ENCODE measurements at places on chromosomes 16 and 17.

DNA sequence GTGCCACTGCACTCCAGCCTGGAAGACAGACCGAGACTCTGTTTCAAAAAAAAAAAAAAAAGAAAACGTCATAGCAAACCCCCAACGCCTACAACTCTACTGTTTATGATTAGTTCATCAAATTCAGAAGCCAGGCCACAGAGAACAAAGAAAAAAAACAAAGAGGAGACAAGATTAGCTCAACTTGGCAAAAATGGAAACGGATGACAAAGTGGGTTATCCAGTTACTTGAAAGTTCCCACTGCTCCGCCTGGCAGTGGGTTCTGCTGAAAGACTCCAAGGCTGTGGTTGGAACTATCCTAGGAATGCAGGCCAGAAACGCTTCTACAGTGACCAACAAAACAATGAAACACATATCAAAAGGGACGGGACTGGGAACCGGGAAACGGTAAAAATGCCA, 53.1 kb downstream of the MRM3 start:
- DNase-seq: no peak

DNA sequence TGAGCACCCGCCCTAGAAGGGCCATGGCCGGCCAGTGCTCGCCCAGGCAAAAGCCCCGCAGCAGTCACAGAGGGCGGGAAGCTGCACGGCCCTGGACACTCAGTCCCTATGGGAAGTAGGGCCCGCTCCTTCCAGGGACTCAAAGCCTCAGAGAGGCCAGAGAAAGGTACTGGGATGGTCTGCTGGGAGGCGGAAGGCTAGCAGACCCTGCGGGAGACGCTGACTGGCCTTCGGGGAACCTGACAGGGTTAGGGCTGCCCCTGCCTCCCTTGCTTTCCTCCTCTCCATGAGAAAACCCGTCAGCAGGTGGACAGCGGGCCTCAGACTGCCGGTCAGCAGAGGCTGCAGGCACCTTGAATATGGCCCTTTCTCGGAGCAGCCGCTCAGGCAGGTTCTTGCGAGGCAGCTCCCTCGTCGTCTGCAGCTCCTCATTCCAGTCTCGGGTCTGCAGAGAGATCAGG, 11.5 kb downstream of the CLUH start:
- DNase-seq: no peak

- DNase-seq: no peak
Measured at GRCh38 chr16:77943801-77944200, 78.5 kb upstream of the CLEC3A start.

- no peak for DNase-seq
Measured at GRCh38 chr16:85564277-85565051, 48.7 kb upstream of the GSE1 start.

GRCh38 chr17:58789160-58789559, 33.5 kb downstream of the PPM1E start:
- no peak for DNase-seq

DNA sequence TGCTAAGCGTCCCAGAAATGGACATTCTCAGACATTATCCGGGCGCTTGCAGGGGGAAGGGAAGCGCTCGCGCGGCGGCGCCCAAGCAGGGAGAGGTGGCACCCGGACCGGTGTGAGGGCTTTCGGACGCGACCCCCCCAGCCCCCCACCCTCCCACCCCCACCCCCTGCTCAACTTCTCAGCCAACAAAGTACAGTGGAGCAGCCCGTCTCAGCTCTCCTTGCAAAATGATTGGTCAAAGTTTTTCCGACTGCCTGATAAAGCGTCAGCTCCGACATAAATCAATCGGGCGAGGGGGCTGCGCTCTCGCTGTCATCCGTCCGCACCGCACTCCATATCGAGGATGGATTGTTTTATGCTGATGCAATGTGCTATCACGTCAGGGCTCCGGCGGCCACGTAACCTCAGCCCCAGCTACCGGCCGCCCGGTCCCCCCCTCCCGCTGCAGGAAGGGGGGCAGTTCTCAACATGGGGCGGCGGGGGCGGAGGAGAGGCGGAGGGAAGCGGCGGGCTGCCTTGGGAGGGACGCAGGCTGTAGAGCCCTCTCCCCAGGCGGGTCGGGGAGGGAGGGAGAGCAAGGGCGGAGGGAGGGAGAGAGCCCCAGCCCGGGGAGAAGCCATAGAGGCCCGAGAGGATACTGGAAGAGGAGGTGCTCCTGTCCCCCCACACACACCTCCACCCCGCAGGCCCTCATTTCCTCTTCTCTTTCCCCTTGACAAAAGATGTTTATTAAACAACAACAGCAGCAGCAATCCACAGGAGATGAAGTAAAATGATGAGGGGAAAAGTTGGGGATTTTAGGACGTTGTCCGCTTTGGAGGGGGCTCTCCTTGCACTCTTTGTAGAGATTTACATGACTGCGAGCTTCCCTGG, at the start of gene HOXB9:
TSS of gene HOXB9 (minus strand) at position 114 of the 873 bp plus-strand sequence. CDS start at position 25, 89 bp downstream.
- peak; percentile 39 for DNase-seq

DNA sequence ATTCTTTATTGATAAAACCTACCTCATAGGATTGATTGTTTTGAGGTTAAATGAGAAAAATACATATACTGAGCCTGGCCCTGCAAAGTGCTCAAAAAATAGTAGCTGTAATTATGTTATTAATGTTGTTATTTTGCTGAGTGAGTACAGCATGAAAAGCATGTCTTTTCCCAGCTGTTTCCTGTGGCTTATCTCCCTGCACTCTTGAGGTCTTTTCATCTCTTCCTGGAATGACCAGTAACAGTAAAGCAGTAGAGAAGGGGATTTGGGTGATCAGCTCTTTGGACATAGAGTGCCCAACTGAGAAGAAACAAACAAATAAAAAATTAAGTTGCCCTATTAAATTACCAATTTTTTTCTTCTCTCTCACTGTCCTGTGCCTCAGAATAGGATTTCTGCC, 53.7 kb downstream of the NFAT5 start:
- no peak for DNase-seq

DNA sequence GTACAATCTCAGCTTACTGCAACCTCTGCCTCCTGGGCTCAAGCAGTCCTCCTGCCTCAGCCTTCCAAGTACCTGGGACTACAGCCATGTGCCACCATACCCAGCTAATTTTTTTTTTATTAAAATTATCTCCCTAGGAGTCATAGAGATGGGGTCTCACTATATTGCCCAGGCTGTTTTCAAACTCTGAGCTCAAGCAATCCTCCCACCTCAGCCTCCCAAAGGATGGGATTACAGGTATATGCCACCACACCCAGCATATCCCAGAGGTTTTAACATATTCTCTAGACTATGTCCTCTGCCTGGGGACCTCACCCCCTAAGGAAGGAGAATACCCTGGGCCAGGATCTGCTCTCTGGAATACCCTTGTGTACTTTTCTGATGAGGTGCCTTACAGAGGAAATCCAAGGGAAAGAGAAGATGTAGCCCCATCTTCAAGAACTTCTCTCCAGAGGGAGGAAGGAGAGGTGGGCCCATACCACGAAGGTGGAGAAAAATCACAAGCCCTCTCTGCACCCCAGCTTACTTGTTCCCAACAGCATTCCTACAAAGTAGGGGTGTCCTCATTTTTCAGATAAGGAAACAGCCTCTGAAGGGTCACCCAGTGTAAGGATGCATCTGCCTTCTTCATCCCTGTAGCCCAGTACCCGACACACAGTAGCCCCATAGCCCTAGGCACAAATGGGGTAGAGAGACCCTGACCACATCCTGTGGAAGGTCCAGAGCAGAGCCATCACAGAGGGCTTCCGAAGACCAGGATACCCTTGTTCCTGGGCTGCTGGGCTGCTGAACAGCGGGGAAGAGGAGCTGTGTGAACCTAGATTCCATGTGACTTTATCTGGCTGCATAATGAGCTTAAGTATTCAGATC, 151.6 kb downstream of the SOCS1 start:
- DNase-seq: no peak

DNA sequence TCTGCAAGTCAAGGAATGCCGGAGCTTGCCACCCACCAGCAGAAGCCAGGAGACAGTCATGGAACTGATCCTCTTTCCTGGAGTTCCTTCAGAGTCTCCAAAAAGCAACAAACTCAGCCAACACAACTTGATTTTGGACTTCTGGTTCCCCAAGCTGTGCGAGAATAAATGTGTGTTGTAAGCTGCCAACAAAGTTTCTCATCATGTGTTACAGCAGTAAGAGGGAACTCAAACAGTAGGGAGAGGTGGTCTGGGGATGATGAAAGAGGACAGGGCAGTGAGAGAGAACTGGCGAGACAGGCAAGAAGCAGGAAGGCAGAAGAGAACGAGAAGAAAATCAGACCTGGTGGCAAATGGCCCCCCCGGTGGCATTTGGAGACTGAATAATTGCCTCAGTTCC, 204.9 kb downstream of the MAF start:
- no peak for DNase-seq

DNA sequence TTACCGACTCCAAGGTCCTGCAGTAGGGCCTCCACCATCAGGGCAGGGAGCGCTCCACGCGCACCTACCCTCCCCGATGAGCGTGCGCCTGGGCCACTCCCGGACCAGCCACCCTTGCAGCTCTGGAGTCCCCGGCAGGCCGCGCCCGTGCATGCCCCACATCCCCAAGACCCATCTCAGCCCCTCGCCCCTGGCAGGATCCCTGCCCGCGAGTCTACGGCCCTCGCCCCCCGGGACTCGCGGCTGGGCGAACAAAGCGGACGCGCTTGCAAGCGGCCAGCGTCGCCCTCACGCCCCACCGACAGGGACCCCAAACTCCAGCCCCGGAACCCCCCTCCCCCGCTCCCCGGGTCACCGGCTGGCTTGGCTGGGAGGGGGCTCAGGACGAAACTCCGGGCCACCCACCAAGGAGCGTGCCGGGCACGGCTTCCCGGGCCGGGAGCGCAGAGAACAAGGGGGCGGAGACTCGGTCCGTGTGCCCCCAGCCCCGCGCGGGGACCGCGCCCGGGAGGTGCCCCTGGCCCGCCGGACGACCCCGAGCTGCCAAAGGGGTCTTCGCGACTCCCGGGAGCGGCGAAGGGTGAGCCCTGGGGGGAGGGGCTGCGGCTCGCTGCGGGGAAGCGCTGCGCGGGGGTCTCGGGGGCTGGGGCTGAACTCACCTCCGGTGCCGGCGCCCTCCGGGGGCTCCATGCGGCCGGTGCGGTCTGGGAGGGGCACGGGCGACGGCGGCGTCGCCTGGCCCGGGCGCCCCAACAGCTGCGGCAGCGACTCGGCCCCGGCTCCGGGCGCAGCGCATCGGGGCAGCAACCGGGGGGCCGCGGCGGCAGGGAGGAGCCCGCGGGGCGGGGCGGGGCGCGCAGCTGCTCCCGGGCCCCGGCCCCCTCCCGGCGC, at the start of gene DBNDD1:
TSS of gene DBNDD1 (minus strand) at position 805 of the 891 bp plus-strand sequence. CDS start at position 690, 115 bp downstream.
- DNase-seq: no peak
